ENCODE measurements at places on chromosomes 12 and 14. TPM values are rescaled to one million over a fixed set of nuclear protein-coding genes. Genes with fewer than 3 reads are reported as not detected.

SIRT4 gene
- total RNA-seq, result 5.6 TPM

PIGH gene
- 15.3 TPM for total RNA-seq

MUCL1 gene
- not detected for total RNA-seq

OR4K5 gene
- total RNA-seq, result not detected

LTB4R gene
- total RNA-seq, result 1.9 TPM

TAS2R7 gene
- not detected for total RNA-seq

TAS2R13 gene
- 0.63 TPM for total RNA-seq

EML1 gene
- 28.3 TPM for total RNA-seq

CEBPE gene
- not detected for total RNA-seq

FGF6 gene
- not detected for total RNA-seq

C12orf57 gene
- total RNA-seq, result 533 TPM

DIO3 gene
- not detected for total RNA-seq

LACRT gene
- total RNA-seq, result not detected

GPR65 gene
- 1.3 TPM for total RNA-seq

CELA1 gene
- not detected for total RNA-seq

DYRK4 gene
- 31.7 TPM for total RNA-seq

Measured in right atrium auricular region (tissue), 2 donors.